Stimulated activated CD8-positive, alpha-beta memory T cell treated with anti-CD3 and anti-CD28 coated beads, Interleukin-12 subunit alpha, Interleukin-12 subunit beta, amount 100 ng/mL, for 1 hour (primary cell): ENCODE measurements at places on chromosomes 12 and 14.

DNA sequence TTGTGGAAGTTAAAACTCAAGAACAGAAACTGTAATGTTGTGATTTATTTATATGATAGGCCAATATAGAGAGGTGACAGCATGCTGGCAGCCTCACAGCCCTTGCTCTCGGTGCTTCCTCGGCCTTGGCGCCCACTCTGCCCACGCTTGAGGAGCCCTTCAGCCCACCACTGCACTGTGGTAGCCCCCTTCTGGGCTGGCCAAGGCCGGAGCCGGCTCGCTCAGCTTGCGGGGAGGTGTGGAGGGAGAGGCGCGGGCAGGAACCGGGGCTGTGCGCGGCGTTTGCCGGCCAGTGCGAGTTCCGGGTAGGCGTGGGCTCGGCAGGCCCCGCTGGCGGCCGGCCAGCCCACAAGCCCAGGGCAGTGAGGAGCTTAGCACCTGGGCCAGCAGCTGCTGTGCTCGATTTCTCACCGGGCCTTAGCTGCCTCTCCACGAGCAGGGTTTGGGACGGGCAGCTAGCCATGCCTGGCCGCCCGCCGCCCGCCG, 65.8 kb upstream of the SLC8A3 start:
- DNase-seq: no peak

DNA sequence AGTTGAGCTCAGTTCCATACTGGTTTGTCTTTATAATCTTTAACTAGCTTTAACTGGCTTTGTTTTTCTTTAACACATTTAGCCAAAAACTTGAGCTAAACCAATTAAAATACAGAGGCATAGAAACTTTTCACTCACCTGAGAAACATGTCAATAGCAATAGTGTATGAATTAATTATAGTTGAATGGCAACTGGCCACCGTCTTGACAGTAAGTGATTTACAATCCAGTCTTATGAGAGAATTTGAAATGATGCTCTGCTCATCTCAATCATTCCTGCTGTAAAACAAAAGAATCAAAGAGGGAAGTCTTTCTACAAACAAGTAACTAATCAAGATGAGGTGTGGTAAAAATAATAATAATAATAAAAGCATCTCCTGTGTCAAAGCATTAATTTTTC, 86.6 kb upstream of the AMIGO2 start:
- DNase-seq: no peak

GRCh38 chr12:48486261-48486660, 4.0 kb downstream of the C12orf54 start:
- no peak for DNase-seq

- no peak for DNase-seq
These were observed 49.4 kb downstream of the GPATCH2L start for GRCh38 chr14:76201162-76201561.

GRCh38 chr12:93404961-93405849, 27.5 kb downstream of the NUDT4 start:
- no peak for DNase-seq

- no peak for DNase-seq
These were observed 180.9 kb upstream of the SFSWAP start for GRCh38 chr12:131530041-131530332.

DNA sequence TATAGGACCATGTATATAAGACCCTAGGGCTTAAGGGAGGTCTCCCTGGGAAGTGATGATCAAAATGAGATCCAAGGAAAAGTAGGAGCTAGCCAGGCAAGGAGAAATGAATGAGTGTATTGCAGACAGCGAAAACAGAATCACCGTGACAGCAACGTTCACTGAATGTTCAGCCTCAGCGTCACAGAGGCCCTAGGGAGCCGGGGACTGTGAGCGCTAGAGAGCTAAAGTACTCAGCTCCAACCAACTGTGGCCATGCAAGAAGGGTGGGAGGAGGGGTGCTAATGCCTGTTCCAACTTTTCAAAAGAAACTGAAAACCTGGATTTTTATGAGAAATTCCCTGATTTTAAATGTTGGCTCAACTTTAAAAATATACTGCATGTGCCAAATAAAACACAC, 105.5 kb upstream of the CCND2 start:
- DNase-seq: no peak

DNA sequence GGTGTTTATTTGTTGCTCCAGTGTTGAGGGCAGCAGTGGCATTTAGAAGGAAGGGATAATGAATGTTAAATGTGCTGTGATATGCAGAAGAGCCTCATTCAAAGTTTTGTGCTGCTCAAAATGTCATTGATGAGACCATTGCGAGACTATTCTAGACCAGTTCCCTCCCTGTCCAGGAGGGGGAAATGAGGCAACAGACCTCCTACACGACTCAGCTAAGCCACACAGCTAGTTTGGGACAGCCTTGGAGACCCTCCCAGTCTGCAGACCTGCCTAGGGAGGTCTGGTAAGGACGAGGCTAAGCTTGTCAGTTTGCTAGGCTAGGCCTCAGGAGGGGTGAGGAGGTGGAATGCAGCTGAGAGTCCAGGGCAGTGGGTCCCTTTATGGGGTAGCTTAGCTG, 116.0 kb downstream of the NRXN3 start:
- DNase-seq: no peak

DNA sequence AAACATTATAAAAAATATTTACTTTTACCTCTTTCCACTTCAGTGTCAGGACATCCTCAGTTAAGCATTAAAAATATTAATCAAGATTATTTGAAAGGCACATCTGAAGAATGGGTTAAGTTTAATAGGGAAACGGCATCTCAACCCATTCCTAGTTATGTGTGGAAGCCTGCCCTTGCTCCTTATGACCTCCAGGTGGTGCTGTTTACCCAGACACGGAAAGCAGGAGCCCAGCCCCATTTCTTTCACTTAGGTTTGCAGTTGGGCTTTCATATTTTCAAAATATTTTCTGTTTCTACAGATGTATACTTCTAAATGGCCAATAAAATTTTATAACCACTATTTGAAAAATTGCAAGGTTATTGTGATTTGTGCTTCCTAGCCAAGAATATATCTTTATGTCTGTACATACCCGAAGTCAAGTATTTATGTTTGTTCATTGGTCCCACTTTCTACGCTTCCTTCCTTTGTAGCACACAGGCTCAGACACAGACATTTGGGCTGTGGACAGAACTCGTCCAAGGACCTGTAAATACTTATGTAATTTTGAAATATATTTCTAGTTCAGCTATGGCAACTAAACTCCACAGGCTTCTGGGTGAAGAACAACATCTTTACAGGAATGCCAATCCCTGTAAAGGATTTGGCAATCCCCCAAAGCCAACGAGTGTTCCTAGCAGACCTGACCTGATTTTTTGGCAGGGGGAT, 247.1 kb downstream of the AKAP6 start:
- no peak for DNase-seq

DNA sequence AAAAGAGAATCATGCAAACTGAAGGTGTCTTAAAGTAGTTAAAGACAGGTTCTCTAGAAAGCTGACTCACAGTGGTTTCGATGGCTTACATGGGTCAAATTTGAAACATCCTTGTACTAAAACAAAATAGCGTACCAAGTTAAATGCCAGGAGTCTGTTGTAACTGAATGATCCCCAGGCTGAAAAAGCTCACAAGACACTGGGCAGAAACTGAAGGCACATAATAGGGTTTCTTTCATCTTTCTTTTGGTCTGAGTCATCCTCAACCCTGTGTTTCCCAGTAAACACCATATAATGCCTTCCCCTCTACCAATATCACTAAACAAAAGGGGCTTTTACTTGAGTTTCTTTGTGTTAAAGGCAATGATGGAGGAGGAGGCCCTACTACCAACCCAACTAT, 12.8 kb downstream of the ZFYVE1 start:
- no peak for DNase-seq

- DNase-seq: no peak
These were observed 29.6 kb upstream of the OR5AU1 start for GRCh38 chr14:21185491-21185890.

DNA sequence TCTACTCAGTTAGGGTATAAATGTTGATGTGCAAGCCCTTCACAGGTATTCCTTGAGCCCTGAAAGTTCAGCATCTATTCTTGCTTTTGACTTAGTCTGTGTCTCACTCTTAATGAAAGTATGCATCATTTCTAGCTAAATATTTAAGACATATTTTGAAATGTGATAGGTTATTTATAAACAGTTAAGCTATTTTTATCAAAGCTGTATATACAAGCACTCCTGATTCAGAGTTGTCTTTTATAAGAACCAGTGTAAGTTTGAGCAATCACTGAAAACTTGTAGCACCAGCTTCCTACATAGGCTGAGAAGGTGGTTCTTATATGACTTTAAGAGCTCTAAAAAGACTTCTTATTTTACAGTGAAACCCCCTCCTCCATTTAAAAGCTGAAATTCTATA, 98.6 kb downstream of the MYF5 start:
- DNase-seq: no peak
